Left ventricle myocardium inferior (tissue), 1 donor: ENCODE measurements at places on chromosomes 6 and 20.
A peak's percentile ranks its signal among the peaks of the same experiment; 100 is the strongest.

- no peak for DNase-seq
Measured at GRCh38 chr6:89372506-89372901, 20.0 kb upstream of the UBE2J1 start.

- no peak for DNase-seq
Measured at GRCh38 chr20:39850246-39850645, 838.8 kb downstream of the MAFB start.

DNA sequence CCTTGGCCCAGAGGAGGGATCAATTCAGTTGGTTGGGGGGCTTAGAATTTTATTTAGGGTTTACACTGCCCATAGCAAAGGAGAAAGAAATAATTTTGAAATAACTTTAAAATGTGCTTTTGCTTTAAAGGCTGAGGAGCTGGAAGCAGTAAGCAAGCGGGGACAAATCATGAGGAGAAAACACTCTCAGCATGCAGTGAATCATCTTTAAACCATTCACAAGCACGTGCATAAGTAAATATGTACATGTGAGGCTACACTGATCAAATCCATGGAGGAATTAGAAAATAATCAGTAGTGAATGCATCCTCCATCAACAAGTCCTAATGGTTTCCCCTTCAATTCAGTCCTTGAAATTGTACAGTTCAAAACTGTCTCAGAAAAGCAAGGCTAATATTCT is 181.0 kb downstream of the MTFR2 start:
- no peak for DNase-seq

DNA sequence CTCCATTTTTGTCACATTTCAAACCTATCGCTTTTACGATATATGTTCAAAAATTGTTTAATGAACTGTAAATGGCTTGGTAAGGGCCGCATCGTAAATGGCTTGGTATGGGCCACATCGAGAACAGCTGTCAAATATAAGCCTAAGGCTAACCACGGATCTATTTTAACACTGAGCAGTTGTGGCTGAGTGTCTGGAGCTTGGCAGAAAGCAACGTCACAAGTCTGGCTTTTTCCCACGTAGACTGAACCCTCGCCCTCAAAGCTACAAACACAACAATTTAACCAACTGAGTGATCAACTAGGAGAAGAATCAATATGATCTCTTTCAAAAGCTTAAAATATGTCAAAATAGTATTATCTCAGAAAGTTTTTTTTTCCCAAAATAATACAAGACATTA is 71.4 kb upstream of the PRSS16 start:
- no peak for DNase-seq

- no peak for DNase-seq
Measured at GRCh38 chr6:150201285-150201684, 58.4 kb downstream of the PPP1R14C start.

GRCh38 chr6:125124049-125124669 is 29.4 kb upstream of the TPD52L1 start:
- DNase-seq: no peak

- DNase-seq: no peak
Measured at GRCh38 chr6:10414756-10415616, at the start of gene TFAP2A. TSS of gene TFAP2A (minus strand) at chr6:10415074. CDS start at chr6:10414991, 83 bp downstream.

DNA sequence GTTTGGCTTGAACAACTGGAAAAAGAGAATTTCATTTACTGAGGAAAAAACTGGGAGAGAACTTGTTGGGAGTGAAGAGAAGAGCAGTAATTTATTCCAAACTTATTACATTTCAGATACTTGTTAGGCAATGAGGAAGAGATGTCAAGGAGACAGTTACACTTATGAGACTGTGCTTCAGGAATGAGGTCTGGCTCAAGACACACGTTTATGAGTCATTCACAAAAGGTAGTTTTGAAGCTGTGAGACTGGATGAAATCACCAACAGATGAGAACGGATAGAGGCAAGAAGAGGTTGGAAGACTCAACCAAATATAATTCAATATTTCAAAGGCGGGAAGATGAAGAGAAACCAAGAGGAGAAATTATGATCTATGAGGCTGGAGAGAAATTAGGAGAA is 70.6 kb upstream of the DEFB112 start:
- DNase-seq: no peak

DNA sequence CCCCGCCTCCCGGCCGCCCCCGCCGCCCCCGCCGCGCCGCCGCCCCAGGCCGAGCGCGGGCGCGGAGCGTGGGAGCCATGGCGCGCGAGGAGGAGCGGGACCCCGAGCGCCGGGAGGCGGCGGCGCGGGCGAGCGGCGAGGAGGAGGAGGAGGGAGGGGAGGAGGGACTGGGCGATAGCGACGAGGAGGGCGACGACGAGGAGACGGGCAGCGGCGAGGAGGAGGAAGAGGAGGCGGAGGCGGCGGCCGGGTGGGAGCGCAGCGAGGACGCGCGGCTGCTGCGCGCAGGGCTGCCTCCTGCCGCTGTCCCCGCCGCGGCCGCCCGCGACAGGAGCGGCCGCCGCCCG is at the start of gene SLC24A3:
SLC24A3 (plus strand) TSS at position 174 of the 347 bp plus-strand sequence.
- no peak for DNase-seq

DNA sequence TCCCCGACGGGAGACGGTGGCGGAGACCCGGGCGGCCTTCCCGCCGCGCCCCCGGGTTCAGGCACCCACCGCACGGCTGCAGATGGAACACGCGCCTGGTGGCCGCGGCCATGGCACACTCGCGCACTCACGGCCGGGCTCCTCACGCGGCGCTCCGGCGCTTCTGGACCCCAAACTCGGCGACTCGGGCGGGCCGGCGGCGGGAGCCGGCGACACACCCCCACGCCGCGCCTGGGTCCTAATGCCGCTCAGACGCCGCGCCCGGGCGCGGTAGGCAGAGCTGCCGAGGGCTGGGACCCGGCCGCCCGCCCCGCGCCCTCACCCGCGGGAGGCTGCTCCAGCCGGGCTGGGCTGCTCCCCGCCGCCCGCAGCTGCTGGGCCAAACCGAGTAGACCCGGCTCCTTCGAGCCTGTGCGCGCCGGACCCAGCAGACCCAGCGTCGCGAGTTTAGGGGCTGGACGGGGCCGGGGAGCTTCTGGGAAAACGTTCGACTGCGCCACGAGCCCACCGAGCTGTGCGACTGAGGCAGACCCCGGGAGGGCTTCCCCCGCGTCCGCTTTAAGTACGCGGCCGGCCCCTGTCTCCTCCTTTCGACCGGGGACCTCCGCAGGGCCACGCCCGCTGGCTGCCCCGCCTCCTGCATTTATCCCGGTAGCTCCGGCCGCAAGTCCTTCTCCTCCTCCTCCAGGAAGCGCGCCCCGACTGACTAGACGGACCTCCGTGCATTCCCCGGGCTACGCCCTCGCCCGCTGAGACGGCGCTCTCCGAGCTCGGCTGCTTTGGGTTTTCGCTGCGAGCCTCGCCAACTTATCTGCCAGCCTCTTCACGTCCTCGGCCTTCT is at the start of gene SLC4A11:
SLC4A11 (minus strand) TSS at position 165 of the 841 bp plus-strand sequence; CDS start at position 112, 53 bp downstream.
- DNase-seq: peak; percentile 71

DNA sequence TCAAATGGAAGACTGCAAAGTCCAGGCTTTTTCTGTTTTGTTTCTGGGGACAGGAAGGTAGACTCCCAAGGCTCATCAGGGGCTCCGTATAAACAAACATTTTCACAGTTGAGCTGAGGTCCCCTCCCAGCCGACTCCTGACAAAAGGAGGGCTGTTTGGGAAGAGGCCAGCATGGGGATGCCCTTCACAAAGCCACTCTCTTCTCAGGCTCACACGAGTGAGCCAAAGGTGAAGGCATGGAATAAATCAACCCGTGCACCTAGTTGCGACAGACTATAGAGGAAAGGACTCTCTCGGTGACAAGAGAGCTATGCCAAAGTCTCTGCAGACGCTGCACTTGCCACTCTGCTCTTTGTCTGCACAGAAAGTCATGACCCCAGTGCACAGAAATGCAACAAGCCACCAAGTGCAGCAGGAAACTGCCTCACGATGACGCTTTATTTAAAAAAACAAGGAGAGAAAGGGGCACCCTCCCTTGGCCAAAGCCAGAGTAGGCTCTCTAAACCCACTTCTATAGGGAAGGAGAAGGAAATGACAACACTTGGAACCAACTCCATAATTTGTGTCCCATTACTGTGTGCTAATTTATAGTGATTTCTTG is 21.0 kb downstream of the JAG1 start:
- DNase-seq: no peak

DNA sequence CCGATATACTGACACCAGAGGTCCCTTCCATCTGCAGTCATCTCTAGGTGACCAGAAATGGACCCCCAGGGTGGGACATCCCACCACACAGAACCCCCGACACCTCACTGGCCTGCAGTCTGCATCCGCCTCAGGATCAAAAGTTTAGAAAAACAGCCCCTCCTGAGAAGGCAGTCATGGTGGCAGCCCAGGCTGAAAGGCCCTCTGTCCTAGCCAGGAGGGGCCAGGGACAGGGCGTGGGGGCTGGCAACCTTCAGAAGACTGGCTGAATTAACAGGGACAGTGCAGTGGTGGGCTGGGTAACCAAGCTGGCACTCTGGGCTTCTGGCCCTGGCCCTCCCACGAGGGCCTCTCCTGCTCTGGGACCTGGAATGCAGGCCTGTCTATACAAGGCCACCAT is 34.3 kb upstream of the MDFI start:
- DNase-seq: no peak

GRCh38 chr6:81023007-81023582 is 729.4 kb downstream of the TENT5A start:
- DNase-seq: no peak

GRCh38 chr6:55250400-55250799 is 76.1 kb downstream of the HCRTR2 start:
- DNase-seq: no peak

DNA sequence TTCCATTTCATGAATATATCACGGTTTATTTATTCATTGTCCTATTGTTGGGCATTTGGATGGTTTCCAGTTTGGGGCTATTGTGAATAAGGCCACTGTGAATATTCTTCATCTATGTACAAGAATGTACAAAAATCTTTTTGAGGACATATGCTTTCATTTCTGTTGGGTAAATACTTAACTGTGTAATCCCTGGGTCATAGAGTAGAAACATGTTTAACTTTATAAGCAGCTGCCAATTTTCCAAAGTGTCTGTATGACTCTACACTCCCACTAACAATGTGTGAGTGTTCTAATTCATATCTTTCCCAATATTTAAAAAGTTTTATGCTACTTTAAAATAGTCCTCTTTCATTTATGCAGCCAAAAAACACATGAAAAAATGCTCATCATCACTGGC is 98.6 kb downstream of the UST start:
- no peak for DNase-seq

- no peak for DNase-seq
Measured at GRCh38 chr6:139882977-139883728, 508.7 kb upstream of the CITED2 start.

DNA sequence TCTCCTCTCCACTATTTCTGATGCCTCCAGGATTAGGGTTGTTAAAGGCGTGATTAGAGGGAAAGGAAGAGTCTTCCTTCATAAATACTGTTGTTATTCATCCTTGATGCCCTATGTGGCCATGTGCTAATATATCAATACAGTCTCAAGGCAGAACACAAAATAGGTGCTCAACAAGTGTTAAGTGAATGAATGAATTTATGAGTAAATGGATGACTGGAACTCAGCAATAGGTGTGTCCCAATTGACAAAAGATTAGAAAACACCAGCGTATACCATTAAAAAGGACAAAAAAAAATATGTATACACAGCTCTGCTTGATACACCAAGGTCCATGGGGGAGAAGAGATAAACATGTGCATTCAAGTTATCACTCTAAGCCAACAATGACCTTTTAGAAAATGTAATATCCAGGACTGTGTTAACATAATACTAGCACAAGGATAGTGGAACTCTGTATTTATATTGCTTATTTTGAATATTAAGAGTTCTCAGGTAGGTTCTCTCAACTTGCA is 171.2 kb upstream of the MYLIP start:
- no peak for DNase-seq

- DNase-seq: no peak
Measured at GRCh38 chr6:90414352-90414751, 117.7 kb upstream of the BACH2 start.

DNA sequence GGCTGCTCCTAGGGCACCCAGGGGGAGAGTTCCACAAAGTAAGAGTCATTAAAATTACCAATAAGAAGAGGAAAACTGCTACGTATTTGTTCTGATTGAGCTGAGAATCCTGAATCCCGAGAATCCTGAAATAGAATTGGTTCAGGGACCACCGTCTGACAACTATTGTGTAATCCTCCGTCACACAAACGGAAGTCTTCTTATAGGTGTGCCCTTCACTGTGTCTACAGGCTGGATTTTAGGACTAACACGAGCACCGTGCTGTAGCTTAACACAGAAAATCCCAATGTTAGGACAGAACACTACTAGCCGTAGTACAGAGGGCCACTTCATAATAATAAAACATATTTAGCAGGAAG is 50.6 kb upstream of the RNF182 start:
- no peak for DNase-seq

GRCh38 chr6:39360378-39360777 is 37.9 kb upstream of the KCNK16 start:
- DNase-seq: no peak

- DNase-seq: no peak
Measured at GRCh38 chr6:7809346-7809745, 83.4 kb downstream of the BMP6 start.

DNA sequence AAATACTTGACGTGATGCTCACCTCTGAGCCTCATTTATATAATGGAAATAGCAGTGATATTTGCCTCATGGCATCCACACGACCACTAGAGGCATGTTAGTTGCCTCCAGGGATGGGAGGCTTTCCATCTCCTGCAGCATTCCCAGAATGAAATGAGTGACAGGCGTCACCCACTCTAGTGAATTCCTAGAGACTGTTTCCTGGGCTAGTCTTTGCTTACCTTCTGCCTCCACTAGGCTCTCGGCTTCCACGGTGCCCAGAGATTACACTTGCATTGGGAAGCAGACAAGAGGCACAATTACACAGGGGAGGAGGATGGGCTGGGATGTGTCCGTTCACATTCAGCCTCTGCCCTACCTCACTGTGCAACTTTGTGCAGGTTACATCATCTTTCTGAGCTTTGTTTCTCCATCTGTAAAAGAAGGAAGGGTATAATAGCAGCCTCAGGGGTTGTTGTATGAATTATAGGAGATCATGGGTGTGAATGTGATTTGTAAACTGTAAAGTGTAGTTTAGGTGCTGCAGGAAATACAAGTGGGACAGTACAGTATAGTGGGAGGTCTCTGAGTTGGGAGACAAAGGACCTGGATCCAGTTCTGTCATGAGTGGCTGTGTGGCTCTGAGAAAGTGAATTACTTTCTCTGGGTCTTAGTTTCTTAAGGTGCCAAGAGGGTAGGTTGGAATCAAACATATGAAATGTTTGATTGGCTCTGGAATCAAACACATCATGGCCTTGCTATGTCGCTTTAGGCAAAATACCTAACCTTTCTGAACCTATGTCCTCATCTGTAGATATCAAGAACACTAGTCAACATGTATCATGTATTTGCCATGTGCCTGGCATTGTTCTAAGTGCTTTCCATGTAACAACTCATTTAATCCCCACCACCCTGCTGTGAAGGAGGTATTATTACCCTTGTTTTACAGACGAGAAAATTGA is 3.6 kb upstream of the VSTM2L start:
- no peak for DNase-seq

GRCh38 chr6:132247381-132248159 is 153.7 kb downstream of the MOXD1 start:
- DNase-seq: no peak

GRCh38 chr6:87925373-87926060 is 122.1 kb upstream of the SPACA1 start:
- no peak for DNase-seq

- no peak for DNase-seq
Measured at GRCh38 chr6:155066361-155066760, 71.2 kb downstream of the TIAM2 start.

GRCh38 chr6:3966426-3966825 is 112.5 kb downstream of the FAM217A start:
- no peak for DNase-seq
